ENCODE measurements at places on chromosomes 4 and X.

GRCh38 chr4:56755901-56756300 is 65.6 kb downstream of the SPINK2 start:
- no peak for DNase-seq

GRCh38 chr4:30924495-30924894 is 204.3 kb downstream of the PCDH7 start:
- no peak for DNase-seq

DNA sequence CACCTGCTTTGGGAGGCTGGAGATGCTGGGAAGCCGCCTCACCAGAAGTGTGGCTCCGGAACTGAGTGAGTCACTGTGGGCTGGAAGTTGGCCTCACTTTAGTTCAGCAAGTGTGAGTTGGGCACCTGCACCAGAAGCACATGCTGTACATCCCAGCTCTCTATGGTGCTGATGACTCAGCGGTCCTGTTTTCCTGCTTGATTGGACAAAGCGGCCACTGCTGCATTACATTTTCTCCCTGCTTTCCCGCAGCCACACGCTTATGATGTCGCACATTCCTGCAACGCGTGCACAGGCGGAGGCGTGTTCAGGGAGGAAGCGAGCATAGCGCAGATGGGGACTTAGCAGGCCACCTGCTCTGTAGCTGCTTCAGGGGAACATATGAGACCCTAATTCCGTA is 26.7 kb upstream of the CLDN34 start:
- DNase-seq, result no peak

- DNase-seq, result peak; percentile 12
These were observed 73.0 kb upstream of the WDFY3 start for GRCh38 chr4:85039526-85039925.

- no peak for DNase-seq
These were observed 535.7 kb upstream of the INTU start for GRCh38 chr4:127097061-127097460.

DNA sequence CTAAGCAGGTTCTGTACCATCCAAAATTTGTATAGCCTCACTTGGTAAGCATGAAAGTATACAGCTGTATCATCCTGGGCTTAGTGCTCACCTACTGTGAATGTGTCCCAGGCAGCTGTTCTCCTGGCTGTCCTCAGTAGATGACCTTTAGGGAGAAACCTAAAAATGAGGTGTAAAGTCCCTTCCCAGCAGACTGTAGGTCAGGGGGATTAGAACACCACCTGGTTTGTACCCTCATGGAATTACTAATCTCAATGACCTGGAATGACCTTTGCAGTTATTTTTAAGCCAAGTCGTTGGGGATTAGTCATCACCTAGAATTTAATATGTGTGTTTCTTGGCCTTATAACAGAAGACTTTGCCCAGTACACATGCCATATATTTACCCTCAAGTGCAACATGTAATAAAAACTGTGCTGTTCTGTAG is 39.1 kb upstream of the MBTPS2 start:
- DNase-seq, result peak; percentile 13

GRCh38 chrX:141180851-141181250 is 3.9 kb upstream of the LDOC1 start:
- DNase-seq, result no peak

DNA sequence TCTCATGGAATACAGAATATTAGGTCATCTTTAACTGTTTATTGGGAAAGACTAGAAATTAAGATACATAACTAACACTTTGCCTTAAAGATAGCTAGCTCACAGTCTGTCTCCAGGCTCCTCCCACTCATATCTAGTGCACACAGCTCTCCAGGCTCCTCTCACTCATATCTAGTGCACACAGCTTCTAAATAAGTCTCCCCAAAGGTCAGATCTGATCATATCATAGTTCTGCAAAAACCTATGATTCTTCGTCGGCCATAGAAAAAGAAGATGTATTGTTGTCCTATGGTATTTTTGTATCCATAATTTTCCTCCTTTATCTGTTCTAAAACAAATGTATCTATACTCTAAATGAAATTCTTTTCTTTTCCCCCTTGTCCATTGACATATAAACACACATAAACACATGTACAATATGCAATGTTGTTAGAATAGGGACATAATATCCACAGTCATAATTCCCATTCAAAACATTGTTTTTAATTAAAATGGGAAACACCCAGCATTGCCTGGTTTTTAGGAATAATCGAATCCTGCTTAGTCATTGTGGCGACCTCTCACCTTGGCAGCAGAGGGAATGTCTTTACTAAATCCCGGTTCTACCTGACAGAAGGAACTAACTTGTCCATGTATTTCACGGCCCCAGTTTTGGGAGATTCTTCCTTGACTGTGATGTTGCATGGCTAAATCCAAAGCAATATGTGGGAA is 1282.0 kb downstream of the PCDH7 start:
- DNase-seq, result no peak

DNA sequence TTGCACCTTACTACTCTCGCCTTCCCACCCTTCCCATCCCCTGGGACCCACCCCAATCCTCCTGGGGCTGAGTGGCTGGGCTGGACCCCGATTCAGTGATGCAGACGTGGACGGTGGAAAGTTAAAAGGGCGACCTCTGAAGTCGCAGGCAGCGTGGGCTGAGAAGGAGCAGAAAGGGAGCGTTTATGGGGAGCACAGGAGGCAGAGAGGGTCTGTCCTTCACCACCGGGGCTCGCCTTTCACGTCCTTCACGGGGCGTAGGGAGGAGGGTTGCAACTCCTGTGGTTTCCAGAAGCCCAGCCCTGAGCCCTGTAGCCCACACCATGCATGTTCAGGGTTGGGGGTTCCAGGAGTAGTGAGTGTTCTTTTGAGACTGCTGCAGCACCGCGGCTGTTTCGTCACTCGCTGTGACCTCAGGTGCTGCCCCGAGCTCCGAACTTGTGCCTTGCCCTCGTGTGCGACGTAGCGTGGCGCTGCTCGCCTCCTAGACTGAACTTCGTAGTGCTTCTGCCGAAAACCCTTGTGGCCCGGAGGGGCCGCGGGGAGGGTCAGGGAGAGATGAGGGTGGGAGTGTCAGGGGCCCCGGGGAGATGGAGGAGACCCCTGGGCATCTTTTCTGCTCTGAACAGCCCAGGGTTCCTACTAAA is 1.6 kb downstream of the NHS start:
- DNase-seq, result no peak

- DNase-seq, result peak; percentile 17
These were observed 74.2 kb downstream of the SMARCA5 start for GRCh38 chr4:143587703-143588102.

DNA sequence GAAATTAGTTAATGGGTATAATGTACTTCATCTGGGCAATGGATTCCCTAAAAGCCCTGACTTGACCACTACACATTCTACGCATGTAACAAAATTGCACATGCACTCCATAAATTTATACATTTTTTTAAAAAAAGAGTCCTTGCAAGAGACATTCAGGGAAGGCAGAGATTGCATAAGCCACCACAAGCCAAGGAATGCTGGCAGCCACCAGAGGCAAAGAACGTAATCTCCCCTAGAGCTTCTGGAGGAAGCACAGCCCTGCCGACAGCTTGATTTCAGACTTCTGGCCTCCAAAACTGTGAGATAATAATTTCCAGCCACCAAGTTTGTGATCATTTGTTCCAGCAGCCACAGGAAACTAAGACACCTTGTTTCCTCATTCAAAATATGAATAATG is 185.6 kb upstream of the GALNT7 start:
- no peak for DNase-seq

GRCh38 chrX:69101683-69102251 is 63.5 kb downstream of the PJA1 start:
- DNase-seq, result no peak

GRCh38 chrX:151754641-151755215 is 20.2 kb downstream of the CNGA2 start:
- DNase-seq, result no peak

DNA sequence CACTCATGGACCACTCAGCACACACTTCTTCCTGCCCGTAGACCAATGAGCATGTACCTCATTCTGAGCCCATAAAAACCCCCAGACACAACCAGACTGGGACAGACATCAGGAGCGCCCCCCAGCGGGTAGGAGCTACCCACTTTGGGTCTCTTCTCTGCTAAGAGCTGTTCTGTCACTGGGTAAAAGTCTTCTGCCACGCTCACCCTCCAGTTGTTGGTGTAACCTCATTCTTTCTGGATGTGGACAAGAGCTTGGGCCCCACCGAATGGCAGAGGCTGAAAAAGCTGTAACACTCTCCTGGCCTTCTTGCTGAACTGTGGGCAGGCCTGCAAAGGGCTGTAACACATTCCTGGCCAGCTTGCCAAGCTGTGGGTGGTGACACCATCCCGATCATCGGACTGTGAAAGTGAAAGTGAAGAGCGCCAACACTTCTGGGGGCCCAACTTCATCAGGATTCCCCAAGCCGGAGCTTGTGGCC is 137.6 kb downstream of the TECRL start:
- peak; percentile 17 for DNase-seq

DNA sequence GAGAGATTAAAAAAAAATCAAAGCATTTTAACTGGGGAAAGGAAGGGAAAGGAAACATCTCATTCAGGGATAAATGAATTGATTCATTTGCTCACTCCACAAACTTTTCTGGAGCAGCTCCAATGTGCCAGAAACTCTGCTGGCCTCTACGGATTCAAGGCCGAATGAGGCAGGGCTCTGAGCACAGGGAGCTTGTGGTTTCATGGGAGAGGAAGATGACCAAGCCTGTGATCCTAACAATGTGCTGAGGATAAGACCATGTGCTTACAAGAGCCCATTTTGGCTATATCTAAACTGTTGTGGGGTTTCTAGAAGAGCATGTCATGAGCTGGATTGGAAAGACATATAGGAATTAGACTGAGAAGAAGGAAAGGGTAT is 137.5 kb downstream of the ZNF674 start:
- no peak for DNase-seq

GRCh38 chrX:150533863-150534262 is 34.6 kb upstream of the MTM1 start:
- DNase-seq, result no peak

DNA sequence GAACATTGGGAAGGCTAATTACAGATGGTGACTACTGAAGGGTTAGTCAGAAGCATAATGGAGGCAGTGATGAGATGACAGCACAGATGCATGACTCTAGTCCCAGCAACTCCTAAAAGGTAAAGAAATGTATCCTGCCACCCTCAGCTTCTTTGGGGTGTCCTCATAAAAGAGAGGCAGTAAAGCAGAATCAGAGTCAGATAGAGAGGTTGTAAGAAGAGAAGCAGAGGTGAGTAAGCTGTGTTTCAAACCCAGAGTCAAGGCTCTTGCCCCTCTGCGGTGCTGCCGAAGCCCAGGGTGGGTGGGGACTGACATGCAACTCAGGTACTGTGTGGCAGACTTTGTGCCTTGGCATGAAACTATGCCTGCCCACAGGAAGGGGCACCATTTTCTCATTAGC is 59.5 kb upstream of the PGM2 start:
- no peak for DNase-seq

- DNase-seq, result no peak
These were observed 108.9 kb upstream of the TEX13D start for GRCh38 chrX:124223524-124223923.

DNA sequence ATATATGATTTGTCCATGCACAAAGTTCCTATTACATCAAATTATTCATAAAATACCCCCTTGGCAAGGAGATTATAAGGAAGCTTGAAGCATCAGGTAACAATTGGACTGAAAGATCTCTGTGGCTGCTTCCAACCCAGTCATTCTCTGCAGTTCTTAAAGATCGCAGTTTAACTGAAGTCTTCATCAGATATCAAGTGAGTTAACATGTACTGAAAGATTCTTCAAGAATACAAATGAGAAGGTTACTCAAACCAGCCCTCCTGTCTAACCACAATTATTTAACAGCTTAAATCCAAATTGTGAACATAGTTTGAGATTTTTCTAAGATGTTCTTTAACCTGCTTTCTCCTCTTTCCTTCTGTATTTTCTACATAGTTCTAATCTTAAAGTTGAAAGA is 56.1 kb downstream of the SLC10A7 start:
- DNase-seq, result no peak

DNA sequence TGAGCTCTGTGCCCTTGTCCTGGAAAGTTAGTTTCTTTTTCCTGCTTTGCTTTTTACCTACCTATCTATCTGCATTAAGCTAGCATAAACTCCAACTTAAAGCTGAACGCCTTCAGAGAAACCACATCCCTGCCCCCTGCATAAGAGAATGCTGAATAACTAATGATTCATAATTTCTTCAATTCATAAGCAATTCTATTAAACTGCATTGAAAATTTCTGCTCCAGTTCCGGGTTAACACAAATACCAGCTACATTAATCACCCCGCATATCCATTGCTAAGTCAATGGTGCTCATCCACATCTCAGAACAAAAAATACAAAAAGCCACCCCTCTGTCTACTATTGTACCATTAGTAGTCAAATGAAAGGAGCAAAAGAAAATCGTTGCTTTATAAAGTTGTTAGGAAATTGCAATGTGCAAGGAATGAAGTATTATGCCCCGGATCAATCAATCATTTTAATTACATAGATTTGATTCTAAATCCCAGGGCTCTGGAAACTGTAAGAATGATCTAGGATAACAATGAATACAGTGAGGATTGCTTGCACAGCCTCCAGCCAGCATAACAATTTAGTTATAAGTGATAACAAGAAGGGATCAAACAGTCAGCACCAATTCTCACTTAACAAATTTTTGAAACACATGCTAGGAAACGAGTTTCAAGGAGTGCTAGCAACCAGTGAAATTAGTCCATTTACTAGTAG is 106.8 kb downstream of the ELOVL6 start:
- peak; percentile 26 for DNase-seq

GRCh38 chr4:94304365-94304971 is 38.2 kb downstream of the HPGDS start:
- peak; percentile 40 for DNase-seq

GRCh38 chr4:8168832-8169598 is 10.4 kb upstream of the ABLIM2 start:
- DNase-seq, result no peak
